Hepatic stellate cell (primary cell): ENCODE measurements at places on chromosomes 11 and 22.

DNA sequence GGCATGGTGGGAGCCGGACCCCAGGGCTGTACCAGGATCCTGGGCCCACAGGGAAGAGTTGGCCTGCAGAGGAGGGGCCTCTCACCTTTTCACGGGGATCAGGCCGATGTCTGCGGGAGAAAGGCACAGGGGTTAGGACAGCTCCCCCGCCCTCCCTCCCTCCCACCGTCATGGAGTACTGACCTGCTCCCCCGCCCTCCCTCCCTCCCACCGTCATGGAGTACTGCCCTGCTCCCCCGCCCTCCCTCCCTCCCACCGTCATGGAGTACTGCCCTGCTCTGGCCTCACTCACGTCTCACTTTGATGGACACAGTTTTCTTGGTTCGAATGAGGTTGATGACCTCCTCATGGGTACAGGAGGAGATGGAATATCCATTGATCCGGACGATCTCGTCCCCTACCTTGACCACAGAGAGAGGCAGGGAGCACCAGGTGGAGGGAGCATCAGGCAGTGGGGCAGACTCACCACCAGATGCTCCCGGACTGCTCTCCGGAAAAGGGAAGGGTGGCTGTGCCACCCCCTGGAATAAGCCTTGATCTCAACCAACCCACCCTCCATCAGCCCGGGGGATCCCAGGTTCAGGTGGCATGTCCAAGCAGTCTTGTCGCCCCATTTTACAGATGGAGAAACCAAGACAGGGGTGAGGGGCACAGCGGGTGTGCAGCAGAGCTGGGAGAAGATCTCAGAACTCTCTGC is 17.1 kb downstream of the USH1C start:
- DNase-seq: no peak

- no peak for DNase-seq
These were observed 1088.2 kb downstream of the TBC1D22A start for GRCh38 chr22:47850644-47851151.

GRCh38 chr22:16789860-16790493 is 35.2 kb downstream of the XKR3 start:
- DNase-seq: no peak

DNA sequence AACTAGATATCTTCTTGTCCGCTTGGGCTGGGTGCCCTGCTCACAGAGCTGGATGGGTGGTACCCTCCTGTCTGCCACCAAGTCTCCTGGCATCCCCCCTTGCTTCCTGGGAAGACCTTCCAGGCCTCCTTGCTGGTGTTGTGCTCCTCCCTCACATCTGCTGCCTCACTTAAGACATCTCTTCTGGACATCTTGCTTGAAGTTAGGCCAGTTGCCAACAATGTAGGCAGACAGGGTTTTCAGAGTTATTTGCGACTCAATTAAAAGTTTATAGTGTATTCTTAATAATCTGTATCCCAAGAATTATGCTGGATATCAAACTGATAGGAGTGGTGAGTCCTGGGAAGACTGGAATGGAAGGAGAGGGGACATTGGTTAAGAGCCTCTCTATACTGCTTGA is 64.0 kb upstream of the TNRC6B start:
- no peak for DNase-seq

- DNase-seq: no peak
These were observed 12.5 kb downstream of the CEP57 start for GRCh38 chr11:95802806-95803205.
